ENCODE measurements at places on chromosomes 11 and 22.

GRCh38 chr22:33766091-33766490, 154.2 kb downstream of the LARGE1 start:
- no peak for DNase-seq

GRCh38 chr11:86800076-86800959, at the start of gene PRSS23:
Gene PRSS23 (plus strand): TSS chr11:86800542. CDS start chr11:86807644, 7,102 bp downstream.
- DNase-seq: no peak

GRCh38 chr11:100932474-100933100, 197.0 kb downstream of the PGR start:
- peak; percentile 11 for DNase-seq

DNA sequence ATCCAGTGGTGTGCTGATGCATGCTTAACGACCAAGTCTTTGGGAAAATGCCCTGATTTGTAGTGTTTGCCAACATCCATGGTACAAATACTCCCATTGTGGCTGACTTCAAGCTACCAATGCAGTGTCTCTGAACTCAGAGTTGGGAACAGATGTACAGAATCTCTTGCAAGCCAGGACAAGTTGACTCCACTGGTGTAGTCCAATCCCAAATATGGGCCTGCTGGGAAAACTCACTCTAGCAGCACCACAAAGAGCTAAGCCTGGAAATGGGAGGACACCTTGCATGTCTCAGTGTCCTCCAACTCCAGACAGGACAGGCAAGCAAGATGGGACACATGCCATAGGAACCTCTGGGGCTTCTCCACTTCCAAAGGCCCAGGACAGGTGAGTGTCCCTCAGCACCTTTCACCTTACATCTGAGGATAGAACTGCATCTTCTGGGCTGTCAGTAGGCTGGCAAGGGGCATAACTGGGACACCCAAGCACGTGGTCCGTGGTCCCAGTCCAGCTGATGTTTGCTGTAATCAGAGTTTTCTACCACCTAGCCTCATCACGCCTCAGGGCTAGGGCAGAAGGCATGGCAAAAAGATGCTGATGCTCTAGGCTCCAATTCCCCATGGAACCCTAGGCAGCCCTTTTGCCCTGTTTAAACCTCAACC, 6.5 kb downstream of the LMO1 start:
- DNase-seq: no peak

DNA sequence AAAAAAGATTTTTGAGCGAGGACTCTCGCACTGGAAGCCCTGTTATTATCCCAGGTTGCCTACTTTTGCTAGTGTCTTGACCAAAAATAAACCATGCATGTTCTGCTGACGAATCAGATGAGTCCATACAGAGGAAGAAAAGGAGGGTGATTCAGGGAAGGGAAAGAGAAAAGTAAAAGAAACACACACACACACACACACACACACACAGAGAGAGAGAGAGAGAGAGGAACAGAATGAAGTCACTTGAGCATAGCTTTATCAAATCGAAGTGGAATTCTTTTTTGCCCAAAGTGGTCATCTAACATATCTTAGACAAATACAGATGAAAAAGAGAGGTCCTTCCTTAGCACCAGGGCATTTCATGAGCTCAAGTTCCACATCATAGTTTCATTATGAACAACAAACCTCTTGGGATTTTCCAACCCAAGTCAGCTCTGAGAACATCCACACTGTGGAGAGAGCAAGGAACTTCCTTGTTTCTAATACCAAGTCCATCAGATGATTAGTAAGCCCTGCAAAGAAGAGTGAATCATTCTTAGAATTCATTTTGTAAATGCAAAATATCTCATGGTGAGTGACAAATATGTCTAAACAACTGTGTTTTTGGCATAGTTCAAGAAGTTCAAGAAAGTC, 7.7 kb upstream of the MMP12 start:
- no peak for DNase-seq

GRCh38 chr11:92859156-92859690, 110.2 kb upstream of the MTNR1B start:
- DNase-seq: no peak

- no peak for DNase-seq
These were observed 50.7 kb downstream of the MYEOV start for GRCh38 chr11:69344570-69345145.

DNA sequence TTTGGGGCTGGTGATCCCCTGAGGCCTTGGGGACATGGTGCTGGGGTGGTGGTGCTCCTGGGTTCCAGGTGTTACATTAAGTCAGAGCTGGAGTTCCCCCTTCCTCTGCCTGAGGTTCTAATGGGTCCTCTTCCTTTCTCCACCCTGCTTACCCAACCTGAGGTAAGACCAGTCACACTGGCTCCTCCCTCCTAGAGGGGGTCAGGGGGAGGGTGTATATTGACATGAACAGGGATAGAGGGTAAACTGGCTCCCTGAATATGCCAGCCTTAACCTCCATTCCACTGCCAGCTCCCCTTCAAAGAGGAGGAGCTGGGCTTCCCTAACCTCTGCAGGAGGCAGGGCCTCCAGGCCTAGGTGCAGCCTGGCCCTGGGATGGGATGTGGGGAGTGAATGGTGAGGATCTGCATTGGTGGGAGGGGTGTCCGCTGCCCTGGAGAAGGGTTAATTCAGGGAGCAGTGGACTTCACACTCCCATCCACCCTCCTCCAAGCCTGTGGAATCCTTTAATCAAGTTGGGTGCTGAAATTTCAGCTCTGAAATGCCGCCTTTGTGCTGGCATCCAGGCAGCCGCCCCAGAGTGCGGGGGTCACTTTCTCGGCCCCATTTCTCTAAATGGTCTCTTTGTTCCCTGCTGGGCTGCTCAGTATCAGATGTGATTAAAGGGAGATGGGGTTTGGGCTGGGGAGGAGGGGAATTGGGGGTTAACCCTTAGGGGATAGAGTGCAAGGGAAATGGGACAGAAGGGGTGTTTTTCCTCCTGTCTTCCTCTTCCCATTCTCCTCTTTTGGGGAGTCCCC, 15.2 kb downstream of the POLR2F start:
- no peak for DNase-seq

DNA sequence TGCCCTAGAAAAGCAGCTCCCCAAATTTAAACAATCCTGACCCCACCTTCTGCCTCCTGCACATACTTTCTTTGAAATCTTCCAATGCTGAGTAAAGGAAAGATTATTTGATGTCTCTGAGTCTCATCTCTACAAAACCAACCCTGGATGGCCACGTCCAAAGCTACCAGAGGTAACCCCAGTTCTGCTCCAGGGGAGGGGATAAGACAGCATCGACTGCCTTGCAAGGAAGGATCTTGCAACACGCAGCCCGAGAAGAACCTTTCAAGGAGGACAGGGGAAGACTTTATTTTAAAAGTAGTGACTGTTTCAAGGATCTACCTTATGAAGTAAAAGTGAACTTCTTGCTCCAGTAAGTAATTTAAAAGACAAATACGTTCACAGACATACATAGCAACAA, 66.5 kb upstream of the TMEM45B start:
- DNase-seq: no peak

DNA sequence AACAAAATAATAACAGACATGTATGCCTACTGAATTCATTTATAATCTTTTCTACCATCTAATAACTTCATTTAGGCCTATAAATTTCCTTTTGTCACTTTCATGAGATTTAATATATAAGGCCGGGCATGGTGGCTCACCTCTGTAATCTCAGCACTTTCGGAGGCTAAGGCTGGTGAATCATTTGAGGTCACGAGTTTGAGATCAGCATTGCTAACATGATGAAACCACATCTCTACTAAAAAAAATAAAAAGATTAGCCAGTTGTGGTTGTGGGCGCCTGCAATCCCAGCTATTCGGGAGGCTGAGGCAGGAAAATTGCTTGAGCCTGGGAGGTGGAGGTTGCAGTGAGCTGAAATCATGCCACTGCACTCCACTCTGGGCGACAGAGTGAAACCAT, 14.2 kb upstream of the NTM start:
- no peak for DNase-seq

DNA sequence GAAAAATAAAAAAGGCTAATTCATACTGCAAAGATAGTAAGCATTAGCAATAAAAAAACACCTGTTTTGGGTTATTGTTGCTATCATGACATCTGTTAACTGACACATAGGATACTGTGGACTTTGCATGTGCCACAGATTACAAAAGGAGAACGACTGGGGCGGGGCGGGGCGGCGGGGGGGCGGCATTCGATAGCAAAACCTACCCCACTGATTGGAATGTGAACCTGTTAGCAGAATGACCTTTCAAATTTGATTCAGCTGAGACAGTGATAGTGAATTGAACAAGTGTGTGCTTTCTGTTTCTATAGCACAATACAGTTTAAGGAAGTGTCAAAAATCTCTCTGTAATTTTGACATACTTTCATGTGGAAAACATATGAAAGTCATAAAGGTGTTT, 14.9 kb downstream of the MMP20 start:
- DNase-seq: no peak

DNA sequence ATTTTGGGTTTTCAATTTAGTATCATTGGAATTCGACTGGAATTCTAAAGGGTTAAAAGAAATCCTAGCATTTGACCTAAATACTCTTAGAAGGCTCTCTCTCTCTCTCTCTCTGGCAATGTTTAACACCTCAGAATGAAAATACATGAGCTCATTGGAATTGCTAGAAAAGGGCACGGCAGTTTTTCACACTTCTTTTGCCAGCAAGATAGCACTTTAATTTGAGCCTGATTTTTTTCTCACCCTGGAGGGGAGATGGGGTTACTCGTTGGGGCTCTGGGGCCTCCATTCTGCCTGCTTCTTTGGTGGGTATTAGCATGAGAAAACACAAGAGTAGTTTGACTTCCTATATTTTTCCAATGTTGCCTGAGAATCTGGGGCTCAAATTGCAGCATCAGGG, 22.8 kb upstream of the CLMP start:
- no peak for DNase-seq

GRCh38 chr11:34356576-34356912, 1.3 kb downstream of the ABTB2 start:
- no peak for DNase-seq

DNA sequence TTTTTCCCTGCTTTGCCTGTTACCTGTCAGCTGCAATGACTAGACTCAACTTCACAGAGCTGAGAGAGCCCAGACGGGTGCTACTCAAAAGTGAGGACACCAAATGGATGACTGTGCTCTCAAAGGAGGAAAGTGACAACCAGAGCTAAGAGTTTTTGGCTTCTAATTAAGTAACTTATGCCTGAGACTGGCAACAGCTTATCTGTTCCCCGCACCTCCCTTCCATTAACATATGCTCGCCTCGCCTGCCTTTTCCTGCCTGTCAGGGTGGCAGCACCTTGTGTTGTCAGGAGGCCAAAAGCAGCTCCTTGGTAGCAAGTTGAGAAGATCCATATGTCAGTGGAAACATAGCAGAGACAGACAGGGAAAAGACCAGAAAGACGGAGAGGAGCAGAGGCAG, 573.9 kb upstream of the KIRREL3 start:
- DNase-seq: no peak

- DNase-seq: no peak
These were observed 357.2 kb downstream of the OPCML start for GRCh38 chr11:133175103-133175502.

DNA sequence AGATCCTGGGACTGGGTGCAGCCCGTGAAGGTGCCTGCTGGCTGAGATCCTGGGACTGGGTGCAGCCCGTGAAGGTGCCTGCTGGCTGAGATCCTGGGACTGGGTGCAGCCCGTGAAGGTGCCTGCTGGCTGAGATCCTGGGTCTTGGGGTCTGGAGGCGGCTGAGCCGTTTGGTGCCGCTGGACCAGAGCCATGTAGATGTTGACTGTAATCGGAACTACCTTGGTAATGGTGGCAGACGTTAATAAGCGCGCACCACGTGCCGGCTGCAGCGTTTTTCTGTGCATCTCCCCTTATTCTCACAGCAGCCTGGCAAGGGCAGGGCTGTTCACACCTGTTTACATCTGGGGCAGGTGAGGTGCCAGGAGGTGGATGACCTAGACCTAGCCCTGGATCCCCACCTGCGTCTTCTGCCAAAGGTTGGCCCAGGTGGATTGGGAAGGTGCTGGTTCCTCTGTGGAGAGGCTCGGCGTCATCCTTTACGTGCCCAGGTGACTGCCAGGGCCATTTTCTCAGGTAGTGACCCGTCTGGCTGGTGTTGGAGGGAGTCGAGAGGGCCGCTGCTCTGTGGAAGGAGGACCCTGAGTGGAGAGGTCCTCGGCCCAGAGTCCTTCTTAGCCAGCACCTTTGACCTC, 382.5 kb downstream of the TBC1D22A start:
- no peak for DNase-seq

GRCh38 chr11:6319001-6319703, 1.1 kb downstream of the CAVIN3 start:
- no peak for DNase-seq

- no peak for DNase-seq
These were observed 86.5 kb upstream of the CLDN5 start for GRCh38 chr22:19610518-19611253.

GRCh38 chr22:46803031-46803880, 40.8 kb downstream of the TBC1D22A start:
- DNase-seq: no peak

- no peak for DNase-seq
These were observed 118.9 kb upstream of the LMO1 start for GRCh38 chr11:8382436-8383053.

DNA sequence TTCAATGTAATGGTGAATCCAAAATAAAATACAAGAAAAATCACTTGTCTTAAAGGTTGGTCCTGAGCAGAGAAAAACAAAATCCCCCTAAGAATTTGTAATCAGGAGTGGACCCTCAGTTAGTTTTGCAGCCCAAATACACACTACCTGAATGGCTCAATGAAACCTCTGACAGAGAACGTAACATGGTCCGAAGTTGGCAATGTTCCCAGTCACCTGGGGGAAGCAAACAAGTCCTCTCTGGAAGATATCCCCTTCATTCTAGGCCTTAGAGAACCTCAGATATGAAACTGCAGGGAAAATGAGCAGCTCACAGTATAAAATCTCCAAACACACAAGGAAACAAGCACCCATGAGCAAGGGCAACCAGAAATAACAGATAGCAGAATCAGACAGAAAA, 58.2 kb downstream of the MORC2 start:
- DNase-seq: no peak

- DNase-seq: no peak
These were observed 520.4 kb downstream of the SOX6 start for GRCh38 chr11:15835788-15836411.

- DNase-seq: no peak
These were observed 45.0 kb downstream of the DLG2 start for GRCh38 chr11:85582111-85582510.

DNA sequence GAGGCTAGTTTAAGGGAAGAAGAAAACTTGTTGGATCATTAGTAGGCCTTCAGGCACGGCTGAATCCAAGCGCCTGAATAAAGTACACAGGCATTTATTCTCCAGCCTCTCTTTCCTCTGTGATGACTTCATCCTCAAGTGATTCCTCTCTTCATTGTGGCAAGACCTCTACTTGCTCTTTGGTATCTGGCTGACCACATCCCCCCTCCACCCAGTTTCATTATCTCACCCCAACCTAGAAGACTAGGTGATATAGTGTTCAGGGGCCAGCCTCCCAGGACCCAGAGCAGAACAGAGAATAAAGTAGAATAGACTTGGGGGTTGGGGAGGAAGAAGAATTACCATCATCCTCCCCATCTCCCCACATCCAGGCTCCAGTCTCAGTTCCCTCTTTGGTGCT, 189.3 kb downstream of the MIAT start:
- DNase-seq: no peak
